ENCODE measurements at places on chromosomes 12 and 14.
A peak's percentile ranks its signal among the peaks of the same experiment; 100 is the strongest.

DNA sequence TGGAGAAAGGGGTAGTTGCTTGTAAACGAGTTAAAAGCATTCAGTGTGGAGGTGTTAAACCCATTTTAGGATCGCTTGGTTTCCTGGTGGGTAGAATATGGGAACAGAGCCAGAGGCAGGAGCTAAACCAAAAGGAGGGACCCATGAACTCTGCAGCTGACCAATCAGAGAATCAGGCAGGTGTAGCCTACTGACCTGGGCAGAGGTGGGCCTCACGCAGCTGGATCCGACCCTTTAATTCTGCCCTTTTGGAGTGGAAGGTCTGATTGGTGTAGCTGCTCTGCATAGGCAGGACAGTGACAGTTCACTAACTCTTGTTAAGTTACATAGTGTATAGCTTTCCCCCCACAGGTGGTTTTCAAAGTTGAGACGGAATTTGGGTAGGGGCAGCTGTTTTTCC, 63.7 kb downstream of the GNS start:
- no peak for DNase-seq

- no peak for DNase-seq
These were observed 128.1 kb downstream of the ATXN7L3B start for GRCh38 chr12:74665690-74666089.

- no peak for DNase-seq
These were observed 94.1 kb downstream of the FSCB start for GRCh38 chr14:44412858-44413569.

- peak; percentile 22 for DNase-seq
These were observed 363.2 kb downstream of the GALC start for GRCh38 chr14:87629788-87630187.

- no peak for DNase-seq
These were observed 45.3 kb downstream of the IQSEC3 start for GRCh38 chr12:111699-112493.

GRCh38 chr12:8909752-8910151, 4.6 kb upstream of the PHC1 start:
- DNase-seq, result no peak

- DNase-seq, result no peak
These were observed 674.7 kb upstream of the TMEM132C start for GRCh38 chr12:127592245-127592644.

DNA sequence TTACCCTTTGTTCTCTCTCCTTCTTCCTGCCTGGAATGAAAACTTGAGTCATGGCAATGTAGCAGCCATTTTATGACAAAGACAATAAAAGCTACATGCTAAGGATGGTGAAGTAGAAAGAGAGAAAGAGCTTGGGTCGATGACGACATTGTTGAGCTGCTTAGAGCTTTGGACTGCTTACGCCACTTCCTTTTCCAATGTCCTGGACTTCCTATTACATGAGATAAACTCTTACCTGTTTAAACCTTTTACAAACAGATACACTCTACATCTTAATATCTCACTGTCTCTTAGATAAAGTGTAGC, 70.1 kb downstream of the PEBP1 start:
- DNase-seq, result no peak

DNA sequence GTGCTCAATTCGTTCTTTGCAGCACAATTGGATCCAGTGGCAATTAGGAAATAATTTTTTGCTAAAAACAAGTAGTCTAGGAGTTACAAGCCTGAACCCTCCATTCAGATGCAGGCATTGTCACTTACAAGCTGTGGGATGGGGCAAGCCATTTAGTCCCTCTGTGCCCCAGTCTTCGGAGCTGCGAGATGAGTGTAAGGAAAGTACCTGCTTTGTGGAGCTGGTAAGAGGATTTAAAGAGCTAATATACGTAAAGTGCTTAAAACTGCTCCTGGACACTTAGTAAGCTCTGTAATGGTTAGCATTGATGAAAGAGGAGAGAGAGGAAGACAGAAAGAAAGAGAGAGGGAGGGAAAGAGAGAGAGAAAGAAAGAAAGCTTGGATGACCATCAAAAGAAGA, 112.5 kb downstream of the LGMN start:
- no peak for DNase-seq

- DNase-seq, result no peak
These were observed 273.9 kb downstream of the GLT1D1 start for GRCh38 chr12:129127211-129127610.

GRCh38 chr12:28253161-28253641, 62.9 kb downstream of the CCDC91 start:
- no peak for DNase-seq

DNA sequence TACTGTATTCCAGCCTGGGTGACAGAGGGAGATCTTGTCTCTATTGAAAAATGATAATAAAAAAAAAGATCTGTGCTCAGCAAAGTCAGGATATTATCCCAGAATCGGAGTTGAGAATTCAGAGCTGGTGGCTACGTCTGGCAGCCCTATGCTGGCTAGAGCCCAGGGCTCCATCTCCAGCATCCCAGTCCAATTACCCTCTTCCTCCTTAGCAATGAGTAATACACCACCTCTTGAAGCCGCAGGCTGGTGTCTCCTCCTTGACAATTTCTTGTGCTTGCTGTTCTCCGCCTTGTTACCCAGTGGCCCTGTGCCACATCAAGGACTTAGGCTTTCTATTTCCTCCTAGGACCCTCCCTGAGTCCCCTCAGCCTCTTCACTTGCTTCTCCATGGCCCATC, 38.4 kb upstream of the DDX11 start:
- no peak for DNase-seq

DNA sequence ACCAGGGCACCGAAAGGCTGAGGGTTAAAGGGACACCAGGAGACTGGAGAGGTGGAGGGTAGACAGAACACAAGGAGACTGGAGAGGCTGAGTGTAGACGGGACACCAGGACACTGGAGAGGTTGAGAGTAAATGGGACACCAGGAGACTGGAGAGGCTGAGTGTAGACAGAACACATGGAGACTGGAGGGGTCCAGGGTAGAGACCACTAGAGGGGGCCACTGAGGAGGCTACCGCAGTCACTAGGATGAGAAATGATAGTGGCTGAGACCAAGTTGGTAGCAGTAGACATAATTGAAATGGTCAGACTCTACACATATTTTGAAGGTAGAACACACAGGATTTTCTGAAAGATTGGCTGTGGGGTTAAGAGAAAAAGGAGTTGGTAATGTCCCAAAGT, 68.2 kb downstream of the PAH start:
- DNase-seq, result no peak

Measured in NCI-H446 (cell line).